HTR-8/SVneo (cell line): ENCODE measurements at places on chromosomes 11 and 22.
A peak's percentile ranks its signal among the peaks of the same experiment; 100 is the strongest.

DNA sequence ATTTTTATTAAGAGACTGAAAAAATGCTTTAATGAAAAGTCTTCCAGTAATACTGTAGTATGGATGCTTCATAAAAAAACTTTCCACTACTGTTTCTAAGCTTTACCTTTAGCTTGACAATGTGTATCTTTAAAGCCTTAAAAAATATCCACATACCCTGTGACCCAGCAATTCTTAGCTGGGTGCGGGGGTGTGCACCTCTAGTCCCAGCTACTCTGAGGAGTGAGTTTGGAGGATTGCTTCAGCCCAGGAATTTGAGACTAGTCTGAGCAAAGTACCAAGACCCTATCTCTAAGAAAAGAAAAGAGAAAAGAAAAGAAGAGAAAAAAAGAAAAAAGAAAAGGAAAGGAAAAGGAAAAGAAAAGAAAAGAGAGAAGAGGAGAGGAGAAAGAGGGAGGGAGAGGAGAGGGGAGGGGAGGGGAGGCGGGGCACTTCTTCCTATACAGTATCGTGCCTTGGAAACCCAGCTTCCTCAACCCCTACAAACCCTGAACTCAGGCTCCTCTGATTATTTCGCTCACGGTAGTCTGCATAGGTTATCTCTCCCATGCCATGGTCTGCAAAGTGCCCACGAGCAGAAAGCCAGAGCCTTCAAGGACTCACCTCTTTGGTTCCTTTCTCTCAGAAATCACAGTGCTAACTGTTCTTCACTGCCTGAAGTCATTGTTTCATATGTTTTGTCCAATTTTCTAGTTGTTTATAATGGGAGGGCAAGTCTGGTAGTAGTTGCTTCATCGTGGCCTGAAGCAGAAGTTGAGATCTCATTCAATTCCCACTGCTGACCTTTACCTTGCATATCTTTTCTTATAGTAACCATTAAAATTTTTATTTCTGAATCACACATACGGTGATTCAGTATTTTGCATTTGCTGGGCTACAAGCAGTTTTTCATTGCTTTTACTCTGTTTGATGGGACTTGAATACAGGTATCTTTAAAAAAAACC is 82.2 kb downstream of the FAM83F start:
- DNase-seq, result no peak

- DNase-seq, result no peak
These were observed 22.5 kb downstream of the ASCC2 start for GRCh38 chr22:29815580-29815979.

- no peak for DNase-seq
These were observed 332.4 kb downstream of the TBC1D22A start for GRCh38 chr22:47094861-47095330.

DNA sequence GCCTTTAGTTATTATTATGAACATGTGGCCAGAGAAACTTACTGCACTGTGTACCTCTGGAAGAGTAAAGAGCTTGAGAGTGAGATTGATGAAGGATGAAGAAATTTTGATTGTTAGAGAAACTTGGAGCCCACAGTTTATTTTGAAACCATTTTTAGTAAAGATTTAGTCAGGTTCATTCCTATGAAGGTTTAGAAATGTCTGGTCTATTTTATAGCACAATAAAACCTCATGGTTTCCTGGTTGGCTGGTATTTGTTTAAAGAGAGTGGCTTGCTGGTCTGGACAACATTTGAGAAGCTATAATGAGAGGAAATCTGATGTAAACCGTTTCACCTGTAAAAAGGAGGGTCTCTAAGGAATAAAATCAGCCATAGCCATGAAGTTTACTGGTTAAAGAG is 8.8 kb upstream of the PDE3B start:
- DNase-seq, result no peak

GRCh38 chr11:128943428-128943976 is 831 bp upstream of the TP53AIP1 start:
- DNase-seq, result no peak

- no peak for DNase-seq
These were observed 118.4 kb upstream of the CTSC start for GRCh38 chr11:88455974-88456373.

GRCh38 chr22:43151251-43152002 is at the start of gene TSPO:
Gene TSPO (plus strand): TSS chr22:43151559. CDS start chr22:43159239, 7,680 bp downstream.
- DNase-seq, result peak; percentile 72

GRCh38 chr11:71466358-71466757 is 13.4 kb downstream of the NADSYN1 start:
- DNase-seq, result no peak

DNA sequence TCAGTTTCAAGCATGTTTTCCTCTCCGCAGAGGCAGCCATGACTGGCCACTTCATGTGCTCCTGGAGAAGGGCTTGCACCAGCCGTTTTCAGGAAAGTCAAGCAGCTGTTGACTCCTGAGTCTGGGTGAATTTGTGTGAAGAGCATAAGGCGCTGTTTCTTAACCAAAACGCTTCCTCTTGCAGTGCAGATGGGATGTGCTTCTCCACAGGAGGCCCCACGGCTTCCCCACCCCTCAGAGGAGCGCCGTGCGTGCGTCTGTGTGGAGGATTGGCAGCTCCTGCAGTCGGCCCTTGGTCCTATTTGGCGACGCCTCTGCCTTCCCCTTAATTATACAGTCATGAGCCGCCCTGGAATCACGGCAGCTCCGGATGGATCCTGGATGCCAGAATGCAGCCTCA is 54.1 kb upstream of the B3GAT1 start:
- DNase-seq, result no peak

GRCh38 chr11:95715777-95716241 is 73.8 kb downstream of the FAM76B start:
- DNase-seq, result no peak

GRCh38 chr11:68019486-68019885 is 9.4 kb downstream of the ALDH3B1 start:
- no peak for DNase-seq

DNA sequence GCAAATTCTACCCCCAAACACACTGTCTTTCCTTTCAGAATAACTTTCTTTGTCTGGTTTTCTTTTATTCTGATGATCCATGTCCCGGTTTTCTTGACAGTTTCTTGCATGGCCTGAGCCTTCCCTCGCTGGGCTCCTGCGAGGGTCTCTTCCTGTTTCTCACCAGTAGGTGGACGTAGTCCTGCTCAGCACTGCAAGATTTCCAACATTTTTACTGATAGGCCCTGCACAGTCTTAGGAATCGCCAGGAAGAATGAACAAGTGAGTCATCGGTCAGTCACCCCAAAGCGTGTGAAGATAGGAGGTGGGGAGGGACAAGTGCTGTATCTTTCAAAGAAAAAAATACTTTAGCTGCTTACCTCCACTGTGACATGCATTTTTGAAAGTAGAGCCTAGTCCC is 16.9 kb upstream of the KIRREL3 start:
- DNase-seq, result peak; percentile 70

- DNase-seq, result peak; percentile 38
These were observed 802 bp downstream of the ATG2A start for GRCh38 chr11:64916040-64916774.

DNA sequence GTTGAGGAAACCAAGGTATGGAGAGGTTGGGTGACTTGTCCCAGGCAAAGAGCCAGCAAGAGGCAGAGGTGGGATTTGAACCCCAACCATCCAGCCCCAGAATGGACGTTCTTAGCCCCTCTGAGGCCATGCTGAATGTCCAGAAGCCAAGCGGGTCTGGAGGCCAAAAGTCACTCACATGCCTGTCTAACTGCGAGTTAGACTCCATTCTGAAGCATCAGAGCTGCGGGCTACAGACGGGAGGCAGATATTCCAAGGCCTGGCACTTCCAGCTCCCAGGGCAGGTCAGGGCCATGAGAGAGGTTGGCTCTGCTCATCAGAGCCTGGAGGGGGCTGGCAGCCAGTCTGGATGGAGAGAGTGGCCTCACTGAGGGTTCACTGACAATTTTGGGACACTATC is 616.5 kb downstream of the BRD1 start:
- DNase-seq, result no peak

GRCh38 chr11:13695886-13696285 is 27.4 kb downstream of the FAR1 start:
- DNase-seq, result no peak

DNA sequence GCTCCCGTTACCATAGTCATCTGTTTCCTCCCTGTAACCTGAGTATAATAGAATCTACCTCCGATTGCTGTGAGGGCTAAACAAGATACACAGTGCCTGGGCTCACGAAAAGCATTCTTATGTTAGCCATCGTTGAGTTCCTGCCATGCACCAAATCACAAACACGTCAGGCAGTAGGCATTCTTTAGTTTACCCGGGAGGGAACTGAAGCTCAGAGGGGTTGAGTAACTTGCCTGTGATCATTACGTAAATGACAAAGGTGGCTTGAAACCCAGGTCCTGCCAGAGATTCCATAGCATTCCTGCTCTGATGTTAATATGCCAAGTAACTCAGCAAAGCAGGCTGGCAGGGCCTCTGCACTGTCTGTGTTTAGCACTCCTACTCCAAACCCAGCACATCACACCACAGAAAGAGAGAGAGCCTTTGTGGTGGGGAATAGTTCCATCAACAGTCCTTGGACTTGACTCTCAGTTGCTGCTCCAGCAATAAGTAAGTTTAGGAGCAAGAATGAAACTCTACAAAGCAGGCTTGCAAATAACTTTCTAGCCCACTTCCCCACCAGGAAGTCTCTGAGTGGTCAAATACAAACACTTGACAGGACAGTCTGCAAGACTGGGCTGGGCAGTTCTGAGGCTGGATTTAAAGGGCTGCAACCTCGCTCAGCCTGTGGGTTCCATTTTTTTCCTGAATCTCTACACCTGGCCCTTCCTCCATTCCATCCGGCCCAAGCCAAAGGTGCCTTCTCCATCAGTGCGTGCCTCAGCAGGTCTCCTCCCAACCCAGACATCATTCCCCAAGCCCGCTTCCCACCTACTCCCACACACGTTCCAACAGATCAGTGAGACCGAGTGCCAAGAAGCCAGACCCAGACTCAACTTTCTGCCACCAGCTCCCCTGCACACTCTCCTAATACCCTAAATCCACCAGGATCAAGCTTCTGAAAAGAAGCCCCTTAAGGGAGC is 1.1 kb downstream of the SCN2B start:
- peak; percentile 31 for DNase-seq

- DNase-seq, result peak; percentile 60
These were observed 71.5 kb upstream of the VSTM5 start for GRCh38 chr11:93921695-93922468.

DNA sequence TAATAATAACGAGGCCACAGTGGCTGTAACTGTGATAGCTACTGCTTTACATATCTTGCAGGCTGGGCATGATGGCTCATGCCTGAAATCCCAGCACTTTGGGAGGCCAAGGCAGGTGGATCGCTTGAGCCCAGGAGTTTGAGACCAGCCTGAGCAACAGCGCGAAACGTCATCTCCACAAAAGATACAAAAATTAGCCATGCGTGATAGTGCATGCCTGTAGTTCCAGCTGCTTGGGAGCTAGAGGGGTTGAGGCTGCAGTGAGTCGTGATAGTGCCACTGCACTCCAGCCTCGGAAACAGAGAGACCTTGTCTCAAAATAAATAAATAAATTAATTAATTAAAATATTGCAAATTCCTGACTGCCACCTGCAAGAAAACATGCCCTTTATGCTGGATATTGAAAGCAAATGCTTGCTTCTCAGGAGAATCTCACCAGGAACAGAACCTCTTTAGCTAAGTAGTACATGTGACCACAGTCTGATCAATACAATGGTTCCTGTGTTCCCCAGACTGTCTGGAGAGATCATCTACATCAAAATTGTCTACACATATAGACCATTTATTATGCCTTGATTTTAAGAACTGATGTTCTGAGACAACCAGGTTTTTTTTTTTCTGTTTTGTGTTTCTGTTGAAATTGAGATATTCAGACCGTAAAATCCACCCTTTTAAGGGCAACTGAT is 6.3 kb downstream of the ZBTB3 start:
- DNase-seq, result no peak

DNA sequence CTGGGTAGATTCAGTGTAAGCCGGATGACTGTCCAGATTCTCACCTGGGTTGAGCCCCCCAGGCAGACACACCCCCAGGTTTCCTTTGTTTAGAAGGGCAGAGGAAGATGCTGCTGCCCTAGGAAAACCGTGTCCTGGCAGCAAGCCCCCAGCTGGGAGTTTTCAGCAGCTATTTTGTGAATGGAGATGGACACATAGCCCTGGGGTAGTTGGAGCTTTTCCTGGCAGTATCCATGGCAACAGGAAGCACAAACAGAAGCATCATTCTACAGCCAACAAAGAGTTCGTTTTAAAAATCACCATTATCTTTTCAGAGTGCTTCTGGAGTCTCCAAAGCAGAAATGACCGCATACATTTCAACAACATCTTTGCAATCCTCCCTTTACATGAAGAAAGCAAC is 245.5 kb downstream of the BRD1 start:
- no peak for DNase-seq

- no peak for DNase-seq
These were observed 132.8 kb downstream of the ATXN10 start for GRCh38 chr22:45804319-45804985.

GRCh38 chr22:41951898-41952474 is at the start of gene SMIM45:
Gene SMIM45 (plus strand): TSS chr22:41952150.
- DNase-seq, result no peak

DNA sequence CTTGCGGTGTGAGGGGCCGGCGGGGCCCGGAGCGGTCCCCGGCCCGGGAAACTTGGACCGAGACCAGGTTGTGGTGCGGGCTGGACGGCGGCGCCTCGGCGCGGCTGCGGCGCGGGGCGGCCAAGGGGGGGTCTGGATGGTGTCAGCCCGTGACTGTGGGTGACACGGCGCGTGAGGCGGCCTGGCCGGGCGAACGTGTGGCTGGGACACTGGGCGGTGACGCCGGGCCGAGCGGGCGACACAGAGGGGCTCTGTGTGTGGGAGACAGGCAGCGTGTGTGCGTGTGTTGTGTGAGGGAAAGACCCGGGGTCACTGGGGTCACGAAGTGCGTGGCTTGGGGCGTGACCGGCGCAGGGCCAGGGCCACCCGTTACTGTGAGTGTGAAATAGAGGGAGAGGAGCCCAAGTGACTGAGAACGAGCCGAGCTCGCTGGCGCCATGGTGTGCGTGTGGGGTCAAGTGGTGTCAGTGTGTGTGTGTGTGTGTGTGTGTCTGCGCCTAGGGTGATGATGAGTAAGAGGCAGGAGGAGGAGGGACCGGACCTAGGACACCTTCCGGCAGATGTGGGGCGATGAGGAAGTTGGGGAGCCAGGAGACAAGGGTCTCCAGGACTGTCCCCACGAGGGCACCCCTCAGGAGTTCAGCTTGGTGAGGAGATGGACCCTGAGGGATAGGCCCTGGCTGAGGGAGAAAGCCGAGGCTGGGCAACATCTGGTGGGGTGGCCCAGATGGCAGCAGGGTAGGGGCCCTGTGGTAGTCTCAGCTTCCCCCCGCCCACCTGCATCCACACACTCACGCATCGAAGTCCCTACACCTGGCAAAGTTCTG is 817 bp downstream of the RELT start:
- peak; percentile 84 for DNase-seq

DNA sequence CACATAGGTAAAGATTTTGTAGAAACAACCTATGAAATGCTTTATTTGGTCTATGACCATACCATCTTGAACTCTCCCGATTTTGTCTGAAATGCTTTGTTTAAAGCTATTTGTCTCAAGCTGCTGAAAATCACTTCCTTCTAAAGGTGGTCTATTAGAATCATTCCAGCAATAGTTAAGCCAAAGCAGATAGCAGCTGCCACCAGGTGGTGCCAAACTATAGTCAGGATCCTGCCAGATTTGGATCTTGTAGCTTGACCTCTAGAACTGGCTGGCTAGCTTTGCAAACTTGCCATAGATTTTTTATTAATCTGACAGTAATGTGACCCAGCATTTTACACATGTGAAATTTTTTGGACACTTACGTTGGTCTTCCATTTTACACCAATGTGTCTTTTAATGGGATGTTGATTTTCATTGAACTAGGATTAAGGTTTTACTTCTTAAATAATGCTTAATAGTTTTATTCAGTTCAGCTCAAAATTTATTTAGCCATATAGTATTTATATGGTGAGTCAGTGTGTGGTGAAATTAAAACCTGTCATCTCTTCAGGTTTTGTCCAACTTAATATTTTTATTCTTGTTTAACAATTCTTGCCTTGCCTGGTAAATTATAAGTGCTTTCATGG is 19.7 kb downstream of the CTR9 start:
- peak; percentile 50 for DNase-seq
